ENCODE measurements at places on chromosomes 7 and 10. TPM values are rescaled to one million over a fixed set of nuclear protein-coding genes. Genes with fewer than 3 reads are reported as not detected.

DNA sequence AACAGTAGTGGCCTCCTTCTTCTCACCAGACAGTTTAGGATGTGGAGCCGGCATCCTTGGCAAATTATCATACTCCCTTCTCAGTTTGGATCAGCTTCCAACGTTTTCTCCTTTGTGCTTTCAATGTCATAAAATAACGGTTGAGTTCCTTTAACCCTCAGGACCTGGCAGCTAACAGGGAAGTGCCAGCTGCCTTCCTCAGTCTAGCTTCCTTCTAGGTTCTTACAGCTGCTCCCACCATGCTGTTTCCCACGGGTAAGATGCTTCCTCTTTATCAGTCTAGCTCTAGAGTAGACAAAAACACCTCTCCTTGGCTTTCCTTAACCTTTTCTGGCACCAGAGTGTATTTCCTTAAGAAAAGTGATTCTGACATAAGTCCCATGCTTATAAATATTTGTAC is 33.2 kb downstream of the BLVRA start:
- DNase-seq: no peak

DNA sequence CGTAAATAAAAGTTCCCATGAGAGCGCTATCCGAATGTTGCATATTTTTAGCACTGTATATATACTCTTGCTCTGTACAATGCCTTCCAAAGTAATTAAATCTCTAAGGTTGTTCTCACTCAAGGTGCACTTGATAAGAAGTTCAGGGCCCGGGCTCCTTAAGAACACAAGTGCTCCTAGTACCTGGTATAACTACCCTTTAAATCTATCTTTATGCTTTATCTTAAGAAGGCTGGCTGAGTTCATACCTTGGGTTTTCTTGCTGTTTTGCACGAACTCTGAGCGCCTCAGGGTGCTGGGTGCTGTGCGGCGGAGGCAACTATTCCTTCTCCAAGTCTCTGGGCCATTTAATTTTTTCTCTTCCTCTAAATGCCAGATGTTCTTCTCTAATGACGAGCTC is 80.4 kb downstream of the DNMBP start:
- no peak for DNase-seq

GRCh38 chr10:100469756-100470155 is 6.9 kb downstream of the WNT8B start:
- DNase-seq: no peak

GRCh38 chr7:87056346-87056745 is 3.1 kb downstream of the ELAPOR2 start:
- DNase-seq: no peak

DNA sequence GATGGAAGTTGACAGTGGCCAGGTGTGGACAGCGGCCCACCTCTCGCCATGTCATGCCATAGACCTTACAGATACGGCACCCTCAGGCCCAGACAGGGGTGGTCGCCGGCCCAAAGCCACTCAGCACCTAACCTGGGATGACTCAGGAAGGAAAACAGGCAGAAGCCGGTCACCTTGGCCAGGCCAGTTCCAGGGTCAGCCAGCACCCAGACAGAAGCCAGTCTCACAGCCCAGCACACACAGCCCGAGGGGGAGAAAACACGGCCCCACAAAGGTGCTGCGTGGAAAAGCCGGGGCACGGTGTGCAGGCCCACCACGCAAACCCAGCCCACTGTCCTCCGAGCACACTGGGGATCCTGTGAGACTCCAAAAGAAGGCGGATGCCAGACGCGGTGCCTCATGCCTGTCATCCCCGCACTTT is 95.2 kb upstream of the DNAAF5 start:
- no peak for DNase-seq

DNA sequence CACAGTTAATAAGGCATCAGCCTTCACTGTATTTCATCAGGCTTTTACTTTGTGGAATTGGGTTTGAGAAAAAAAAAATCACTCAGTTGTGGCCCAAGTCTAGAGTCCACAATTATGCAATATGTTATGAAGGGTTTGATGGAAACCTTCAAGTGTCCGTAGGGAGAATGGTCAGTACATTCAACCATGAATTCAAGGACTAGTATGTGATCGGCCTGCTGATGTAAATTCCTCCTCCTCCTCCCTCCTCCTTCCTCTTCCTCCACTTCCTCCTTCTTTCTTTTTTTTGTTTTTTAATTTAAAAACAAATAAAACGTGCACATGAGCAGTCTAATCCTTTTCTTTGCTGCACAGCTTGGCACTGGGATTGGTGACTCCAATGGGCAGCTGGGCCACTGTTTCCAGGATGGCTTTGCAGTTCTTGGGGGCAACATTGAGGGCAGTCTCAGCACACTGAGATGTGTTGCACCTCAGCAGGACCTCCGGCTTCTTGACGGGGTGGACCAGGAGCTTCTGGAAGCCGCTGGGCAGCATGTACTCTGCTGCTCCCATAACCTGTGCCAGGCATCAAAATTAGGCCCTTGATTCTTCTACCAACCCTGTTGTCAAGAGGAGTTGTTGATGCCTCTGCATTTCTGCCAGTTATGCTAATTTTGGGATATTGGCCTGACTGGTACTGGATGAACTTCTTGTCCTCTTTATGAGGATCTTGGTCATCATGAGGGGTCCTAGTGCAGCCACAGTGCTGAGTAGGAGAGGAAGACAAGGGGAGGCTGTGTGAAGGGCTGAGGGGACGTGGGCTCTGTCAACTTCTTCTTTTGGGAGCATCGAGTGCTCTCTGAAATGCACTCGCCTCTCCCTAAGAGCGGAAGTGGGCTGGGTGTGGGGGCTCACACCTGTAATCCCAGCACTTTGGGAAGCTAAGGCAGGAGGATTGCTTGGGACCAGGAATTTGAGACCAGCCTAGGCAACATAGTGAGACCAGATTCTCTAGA is 9.3 kb upstream of the IL2RA start:
- no peak for DNase-seq

The SFRP5 gene
- total RNA-seq: not detected

- no peak for DNase-seq
Observed at GRCh38 chr7:83060218-83060617, 102.5 kb downstream of the PCLO start.

DNA sequence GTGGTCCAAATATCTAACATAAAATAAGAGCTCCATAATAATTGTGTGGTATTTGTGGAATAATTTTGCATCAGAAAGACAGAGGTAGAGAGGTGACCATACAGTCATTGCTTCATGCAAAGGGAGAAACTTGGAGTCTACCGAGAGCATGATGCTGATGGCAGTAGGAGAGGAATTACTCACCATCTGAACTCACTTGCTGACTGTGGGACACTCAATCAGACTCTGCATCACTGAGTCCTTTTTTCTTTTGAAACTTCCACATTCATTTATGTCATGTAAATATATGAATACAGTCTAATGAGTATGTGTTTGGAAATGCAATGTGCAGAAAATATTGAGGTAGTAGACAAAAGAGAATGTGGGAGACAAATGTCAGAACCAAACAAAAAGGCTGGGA is 933.8 kb downstream of the REEP3 start:
- DNase-seq: no peak
